ENCODE measurements at places on chromosomes 16 and 17. TPM values are rescaled to one million over a fixed set of nuclear protein-coding genes. Genes with fewer than 3 reads are reported as not detected.

DNA sequence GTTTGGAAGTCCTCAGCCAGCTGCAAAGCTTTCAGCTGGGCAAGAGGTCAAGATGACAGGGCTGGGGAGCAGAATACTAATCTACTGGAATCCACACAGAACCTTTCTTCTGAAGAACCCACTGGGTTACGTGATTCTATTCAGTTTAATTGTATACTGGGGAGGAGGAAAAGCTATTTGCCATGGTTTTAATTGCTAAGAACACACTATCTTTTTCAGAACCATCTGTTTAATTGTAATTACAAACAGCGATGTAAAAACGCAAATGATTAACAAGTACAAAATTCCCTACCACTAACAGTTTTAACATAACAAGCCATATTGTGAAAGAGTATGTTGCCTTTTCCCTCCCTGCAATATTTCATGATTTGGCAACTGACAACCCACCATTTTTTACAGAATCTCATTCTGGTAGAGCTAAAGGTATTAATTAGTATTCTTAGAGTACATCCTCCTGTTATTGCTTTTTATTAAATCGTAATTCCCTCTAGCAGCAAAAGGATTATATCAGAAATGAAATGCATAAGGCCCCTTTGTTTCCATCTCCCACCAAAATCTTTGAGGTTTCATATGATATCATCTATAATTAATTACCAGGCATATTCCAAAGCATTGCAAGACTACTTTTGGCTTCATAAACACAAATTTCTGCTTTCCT, 12.1 kb downstream of the HYDIN start:
- no peak for DNase-seq

DNA sequence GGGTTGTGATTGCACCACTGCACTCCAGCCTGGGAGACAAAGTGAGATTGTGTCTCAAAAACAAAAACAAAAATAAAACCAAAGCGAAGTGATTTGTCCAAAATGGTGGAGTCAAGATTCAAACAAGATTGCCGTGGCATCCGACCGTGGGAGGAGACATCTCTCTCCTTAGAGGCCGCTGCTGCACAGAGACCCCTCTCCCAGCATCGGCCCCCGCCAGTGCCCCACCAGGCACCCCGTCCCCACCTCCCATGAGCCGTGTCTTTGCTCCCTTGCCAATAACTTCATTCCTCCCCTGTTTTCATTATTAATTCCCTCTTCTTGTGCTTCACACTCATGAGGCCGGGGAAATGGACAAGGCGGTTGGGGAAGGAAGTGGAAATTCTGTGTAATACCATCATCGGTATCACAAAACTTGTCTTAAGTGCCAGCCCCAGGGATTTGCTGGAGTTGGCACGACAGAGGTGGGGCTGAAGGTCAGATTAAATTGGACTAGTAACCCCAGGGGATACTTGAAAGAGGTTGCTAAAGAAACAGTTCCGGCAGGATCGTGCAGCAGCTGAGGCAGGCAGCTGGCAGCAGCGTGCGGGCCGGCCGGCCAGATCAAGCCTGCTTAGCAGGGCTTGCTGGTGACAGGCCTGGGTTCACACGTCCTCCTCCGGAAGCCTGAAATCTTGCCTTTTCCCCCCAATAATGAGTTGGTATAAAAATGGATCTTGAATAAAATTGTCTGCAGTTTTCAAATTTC, 66.8 kb downstream of the RTN4RL1 start:
- no peak for DNase-seq

- no peak for DNase-seq
These were observed 26.3 kb downstream of the SMURF2 start for GRCh38 chr17:64635647-64636305.

- no peak for DNase-seq
These were observed 9.3 kb downstream of the CCDC102A start for GRCh38 chr16:57527027-57527426.

DNA sequence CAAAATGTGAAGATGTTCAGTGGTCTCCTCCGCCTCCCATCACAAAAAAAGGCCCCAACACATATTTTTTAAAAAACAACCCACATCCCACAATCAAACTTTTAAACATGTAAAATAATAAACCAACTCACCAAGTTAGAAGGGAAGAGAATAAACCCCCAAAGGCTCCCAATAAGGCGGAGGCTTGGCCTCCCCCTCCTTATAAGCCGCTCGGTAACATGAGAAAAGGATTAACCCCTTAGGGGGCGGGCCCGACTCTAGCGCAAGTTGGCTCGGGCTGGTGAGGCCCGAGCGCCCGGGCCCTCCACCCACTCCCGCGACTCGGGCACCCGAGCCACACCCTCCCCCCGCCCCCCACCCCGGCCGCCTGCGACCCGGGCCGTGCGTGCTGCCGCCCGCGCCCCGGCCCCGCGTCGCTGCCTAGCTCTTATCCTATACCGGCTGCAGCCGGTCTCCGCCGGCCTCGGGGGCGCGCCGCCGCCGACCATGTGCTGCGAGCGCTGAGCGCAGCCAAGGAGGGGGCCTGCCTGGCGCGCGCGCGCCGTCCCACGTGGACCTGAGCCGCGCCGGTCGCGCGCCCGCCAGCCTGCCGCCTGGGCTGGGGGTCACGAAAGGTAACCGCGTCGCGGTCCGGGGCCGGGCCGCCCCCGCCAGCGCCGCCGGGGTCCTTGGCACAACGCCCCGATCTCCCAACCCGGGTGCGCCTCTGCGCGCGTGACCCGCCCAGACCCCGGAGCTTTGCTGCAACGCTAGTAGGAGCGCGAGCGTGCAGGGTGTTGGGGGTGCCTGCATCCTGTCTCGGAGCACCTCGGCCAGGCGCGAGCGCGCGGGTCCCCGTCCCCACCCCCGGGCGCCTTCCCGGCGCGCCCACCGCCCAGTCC, at the start of the genes ARSG and SLC16A6:
ARSG (plus strand) TSS at position 541 of the 881 bp plus-strand sequence. CDS start 15,999 bp downstream, outside the sequence.
SLC16A6 (minus strand) TSS at position 173 of the 881 bp plus-strand sequence. CDS start 12,807 bp downstream, outside the sequence.
- peak; percentile 52 for DNase-seq

DNA sequence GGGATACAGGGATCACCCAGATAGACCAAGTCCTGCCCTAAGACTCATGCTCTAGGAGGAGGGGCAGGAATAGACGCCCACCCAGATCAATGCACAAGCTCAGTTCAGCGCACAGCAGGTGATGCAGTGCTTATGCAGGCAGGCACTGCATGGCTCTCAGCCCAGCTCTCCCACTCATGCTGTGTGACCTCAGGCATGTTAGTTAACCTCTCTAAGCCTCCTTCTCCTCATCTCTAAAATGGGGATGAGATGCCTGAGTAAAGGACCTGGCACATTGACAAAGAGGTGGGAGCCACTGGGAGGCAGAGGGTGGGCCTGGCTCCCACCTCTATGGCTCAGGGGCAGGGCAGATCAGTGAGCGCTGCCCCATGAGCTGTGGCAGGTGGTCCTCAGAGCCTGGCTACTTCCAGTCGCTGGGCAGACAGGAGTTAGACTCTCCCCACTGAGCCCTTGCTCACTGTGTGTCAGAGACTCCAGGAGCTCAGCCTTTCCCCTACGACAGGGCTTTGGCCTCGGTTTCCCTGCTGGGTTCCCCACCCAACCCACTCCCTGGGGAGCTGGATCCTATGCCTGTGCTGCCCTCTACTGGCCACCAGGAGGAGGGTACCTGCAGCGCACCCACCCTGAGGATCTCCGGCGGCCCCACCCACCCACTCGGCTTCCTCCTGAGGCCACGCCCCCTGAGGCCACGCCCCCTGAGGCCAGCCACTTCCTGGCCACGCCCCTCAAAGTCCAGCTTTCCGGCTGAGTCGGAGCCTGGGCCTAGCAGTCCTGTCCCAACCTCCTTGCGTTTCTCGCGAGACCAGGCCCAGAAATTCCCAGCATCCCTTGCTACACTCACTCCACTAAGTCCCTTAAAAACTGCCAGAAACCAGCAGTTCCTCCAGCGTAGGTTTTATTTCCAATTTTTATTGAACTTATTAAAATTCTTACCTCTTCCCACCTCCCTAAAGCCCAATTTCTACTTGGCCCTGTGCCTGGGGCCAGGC, 196.1 kb downstream of the GSG1L start:
- DNase-seq = peak; percentile 85

DNA sequence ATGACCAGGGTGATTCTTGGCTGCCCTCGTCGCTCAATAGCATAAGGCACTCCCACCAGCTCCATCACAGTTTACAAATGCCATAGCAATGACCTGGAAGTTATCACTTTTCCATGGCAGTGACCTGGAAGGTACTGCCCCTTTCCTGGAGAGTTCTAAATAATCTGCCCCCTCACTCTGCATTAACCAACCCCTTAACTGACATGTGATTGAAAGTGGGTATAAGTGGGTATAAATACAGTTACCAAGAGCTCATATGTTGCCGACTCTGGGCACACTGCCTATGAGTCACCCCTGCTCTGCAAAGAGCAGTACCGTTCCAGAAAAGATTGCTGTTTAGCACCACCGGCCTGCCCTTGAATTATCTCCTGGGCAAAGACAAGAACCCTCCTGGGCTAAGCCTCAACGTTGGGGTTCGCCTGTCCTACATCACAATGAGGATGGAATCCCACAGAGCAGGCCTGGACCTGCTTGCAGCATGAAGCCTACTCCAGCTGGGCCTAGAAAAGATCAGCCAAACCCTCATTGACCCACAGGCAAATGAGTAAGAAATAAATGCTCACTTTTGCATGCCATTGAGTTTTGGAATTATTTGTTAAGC, 95.2 kb upstream of the SEC14L1 start:
- no peak for DNase-seq

- no peak for DNase-seq
These were observed 62.3 kb downstream of the TIMM22 start for GRCh38 chr17:1059131-1059795.

GRCh38 chr16:89311636-89312035, 94.1 kb downstream of the ZNF778 start:
- DNase-seq = no peak

DNA sequence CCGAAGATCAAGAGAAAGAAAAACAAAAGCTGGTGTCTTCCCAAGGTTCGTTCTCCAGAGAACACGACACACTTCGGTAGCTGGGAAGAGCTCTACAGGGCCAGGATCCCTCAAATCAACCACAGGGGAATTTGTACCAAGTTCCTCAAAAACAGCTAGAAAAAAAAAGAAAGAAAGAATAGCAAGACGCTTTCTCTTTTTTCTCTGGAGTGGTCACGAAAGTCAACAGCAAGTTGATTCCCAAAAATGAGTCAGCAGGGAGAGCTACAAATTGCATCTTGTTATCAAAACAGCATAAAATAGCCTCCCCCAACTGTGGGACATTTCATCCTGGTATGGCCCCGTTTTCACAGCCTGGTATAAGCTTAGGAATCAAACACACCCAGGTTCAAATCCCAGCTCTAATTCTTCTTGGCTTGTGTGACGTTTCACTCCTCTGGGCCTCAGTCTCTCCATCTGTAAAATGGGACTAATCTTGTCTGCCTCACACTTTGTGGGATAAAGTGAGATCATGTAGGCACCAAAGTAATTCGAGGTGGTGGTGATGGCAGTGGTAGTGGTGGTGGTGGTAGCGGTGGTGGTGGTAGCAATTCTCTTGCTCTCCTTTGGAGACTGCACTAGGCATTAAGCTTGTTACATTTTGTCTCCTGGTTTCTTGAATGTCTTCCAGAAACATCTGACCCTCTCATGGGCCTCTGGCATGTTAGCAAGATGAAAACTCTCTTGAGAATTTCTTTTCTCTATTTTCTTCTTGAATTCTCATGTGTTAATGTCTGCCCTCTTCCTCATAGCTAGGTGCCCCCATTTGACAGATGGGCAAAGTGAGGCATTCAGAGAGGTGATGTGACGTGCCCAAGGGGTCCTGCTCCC, 988 bp upstream of the IL21R start:
- no peak for DNase-seq

- DNase-seq = peak; percentile 88
These were observed 7.5 kb upstream of the CES3 start for GRCh38 chr16:66953462-66954096.

- DNase-seq = no peak
These were observed 17.7 kb downstream of the JUP start for GRCh38 chr17:41768682-41769288.

DNA sequence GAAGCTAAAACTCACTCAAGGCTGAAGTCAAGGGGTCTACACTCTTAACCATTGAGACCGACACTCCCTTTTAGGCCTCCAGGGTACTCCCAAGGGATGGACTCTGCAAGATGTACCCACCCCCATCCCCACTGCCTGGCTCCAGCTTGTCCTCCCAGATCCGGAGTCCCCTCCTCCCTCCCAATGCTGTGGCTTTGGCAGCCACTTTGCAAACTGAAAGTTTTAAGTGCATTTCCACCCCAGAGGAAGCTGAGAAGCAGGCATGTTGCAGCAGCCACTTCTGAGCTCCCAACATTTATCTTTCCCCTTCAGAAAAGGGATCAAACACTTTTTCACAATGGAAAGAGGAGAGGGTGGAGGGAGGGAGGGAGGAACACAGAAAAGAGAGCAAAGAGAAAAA, 115.2 kb downstream of the COPRS start:
- DNase-seq = no peak

GRCh38 chr16:24075931-24076716, 180.0 kb upstream of the CACNG3 start:
- DNase-seq = no peak

GRCh38 chr16:85210423-85211169, 98.3 kb upstream of the CIBAR2 start:
- DNase-seq = no peak

DNA sequence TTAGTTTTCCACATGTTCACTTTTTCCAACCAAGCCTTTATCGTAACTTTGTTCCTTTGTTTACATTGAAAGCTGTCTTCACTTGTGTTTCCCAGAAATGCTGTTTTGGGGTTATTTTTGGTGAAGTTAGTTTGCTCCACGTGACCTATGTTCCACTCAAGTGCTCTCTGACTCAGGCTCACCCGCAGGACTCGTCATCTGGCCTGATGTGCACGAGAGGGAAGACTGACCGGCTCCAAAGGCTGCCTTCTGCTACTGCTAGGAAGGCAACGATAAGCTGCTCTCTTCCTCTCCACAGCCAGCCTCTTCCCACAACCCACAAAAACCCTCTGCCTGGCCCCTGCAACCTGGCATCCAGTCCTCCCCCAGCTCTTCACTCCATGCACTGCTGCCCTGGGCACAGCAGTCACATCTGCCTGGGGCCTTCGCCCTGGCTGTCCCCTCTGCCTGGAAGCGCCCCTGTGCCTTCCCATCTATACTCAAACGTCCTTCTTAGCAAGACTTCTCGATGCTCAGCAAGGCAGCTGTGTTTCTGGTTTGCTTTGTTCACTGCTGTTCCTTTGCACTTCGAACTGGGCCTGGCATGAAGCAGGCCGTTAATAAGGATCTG, 28.0 kb downstream of the ZCCHC14 start:
- peak; percentile 58 for DNase-seq

Gene NPIPA2
- 1.4 TPM for total RNA-seq

Gene KRTAP3-2
- not detected for total RNA-seq

Gene GDE1
- total RNA-seq = 81.6 TPM

Gene RASD1
- total RNA-seq = 24.9 TPM

Gene DPEP2NB
- not detected for total RNA-seq

Gene CCDC154
- total RNA-seq = 1.6 TPM

Gene IGFALS
- 7.0 TPM for total RNA-seq

Gene DHX58
- 11.3 TPM for total RNA-seq

Gene ZNF276
- 30.6 TPM for total RNA-seq

Gene MPP2
- total RNA-seq = 2.8 TPM

Gene HSPB9
- not detected for total RNA-seq

Gene GNAO1
- total RNA-seq = 10.8 TPM

Gene CCR7
- total RNA-seq = 1.9 TPM

Gene ENPP7
- not detected for total RNA-seq
